MV-4-11 (cell line): ENCODE measurements at places on chromosomes 6 and 20.

DNA sequence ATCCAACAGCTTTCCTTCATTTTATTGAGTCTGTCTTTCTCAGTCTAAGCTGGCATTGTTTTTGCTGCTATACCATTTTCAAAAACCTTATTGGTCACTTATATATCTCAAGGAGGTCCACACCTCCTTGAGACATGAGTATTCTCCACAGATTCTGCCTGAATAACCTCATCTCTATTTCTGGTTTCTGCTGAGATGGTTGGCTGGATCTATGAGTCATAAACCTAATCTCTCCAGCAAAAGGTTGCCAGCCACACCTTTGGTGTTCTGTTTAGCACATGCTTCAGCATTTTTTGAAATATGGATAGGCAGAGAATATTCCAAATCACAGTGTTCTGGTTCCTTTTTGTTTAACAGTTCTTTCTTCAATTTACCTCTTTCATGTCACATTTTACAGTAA, 40.8 kb upstream of the TMEM244 start:
- no peak for DNase-seq

DNA sequence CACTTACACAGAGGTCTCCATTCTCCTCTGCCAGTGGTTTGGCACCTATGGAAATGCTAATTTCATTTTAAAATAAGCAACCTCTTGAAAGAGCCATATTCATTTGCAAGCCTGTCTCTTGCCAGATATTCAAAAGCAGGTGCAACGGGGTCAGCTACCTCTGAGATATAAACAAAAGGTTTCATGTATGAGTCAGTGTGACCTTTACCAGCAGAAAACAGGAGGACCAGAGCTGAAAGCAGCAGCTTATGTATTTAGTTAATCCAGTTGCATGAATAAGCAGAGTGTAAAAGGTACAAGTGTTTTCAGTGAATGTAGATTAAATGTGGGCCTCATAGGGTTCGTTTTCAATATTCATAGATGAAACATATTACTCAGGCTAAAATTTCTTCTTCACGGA, 56.0 kb downstream of the TENT5A start:
- DNase-seq: no peak

DNA sequence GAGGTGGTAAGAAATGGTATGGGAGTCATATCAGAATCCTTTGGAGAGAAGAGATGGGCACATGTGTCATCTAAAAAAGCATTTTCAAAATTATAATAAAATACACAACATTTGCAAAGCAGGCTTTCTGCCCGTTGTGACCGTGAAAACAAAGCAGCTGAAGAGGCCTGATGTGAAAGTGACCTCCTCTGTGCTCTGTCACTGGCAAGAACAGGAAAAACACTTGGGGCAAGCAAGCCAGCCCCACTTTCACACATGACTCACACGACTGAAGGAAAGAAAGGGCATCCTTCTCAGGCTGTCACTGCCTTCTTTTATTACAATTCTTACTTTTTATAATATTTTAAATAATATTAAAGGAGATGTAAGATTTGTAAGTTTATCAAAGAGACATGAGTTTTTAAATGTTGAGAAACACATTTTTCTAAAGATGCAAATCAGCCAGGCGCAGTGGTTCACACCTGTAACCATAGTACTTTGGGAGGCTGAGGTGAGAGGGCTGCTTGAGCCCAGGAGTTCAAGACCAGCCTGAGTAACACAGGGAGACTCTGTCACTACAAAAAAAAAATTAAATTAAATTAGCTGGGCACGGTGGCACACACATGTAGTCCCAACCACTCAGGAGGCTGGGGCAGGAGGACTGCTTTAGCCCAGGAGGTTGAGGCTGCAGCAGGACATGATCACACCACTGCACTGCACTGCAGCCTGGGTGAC, 143.7 kb downstream of the BTBD9 start:
- DNase-seq: no peak

- no peak for DNase-seq
Measured at GRCh38 chr6:132568611-132569010, 1.5 kb upstream of the TAAR6 start.

DNA sequence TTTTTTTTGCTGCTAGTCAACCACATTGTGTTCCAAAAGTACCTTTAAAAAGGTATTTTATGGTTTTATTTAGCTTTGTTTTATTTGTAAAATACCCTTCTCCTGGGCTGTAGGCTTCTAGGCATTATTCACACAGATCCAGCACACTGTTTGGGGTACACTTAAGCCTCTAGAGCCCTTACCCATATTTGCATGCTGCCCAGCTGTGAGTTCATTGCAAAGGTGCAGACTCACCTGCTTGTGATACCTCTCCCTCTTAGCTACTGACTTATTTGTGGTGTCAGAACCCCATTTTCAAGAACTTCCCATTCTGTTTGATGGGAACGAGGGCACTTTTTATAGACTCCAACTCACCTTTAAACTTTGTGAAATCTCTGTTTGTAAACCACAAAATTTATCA, 69.8 kb downstream of the RIN2 start:
- no peak for DNase-seq

DNA sequence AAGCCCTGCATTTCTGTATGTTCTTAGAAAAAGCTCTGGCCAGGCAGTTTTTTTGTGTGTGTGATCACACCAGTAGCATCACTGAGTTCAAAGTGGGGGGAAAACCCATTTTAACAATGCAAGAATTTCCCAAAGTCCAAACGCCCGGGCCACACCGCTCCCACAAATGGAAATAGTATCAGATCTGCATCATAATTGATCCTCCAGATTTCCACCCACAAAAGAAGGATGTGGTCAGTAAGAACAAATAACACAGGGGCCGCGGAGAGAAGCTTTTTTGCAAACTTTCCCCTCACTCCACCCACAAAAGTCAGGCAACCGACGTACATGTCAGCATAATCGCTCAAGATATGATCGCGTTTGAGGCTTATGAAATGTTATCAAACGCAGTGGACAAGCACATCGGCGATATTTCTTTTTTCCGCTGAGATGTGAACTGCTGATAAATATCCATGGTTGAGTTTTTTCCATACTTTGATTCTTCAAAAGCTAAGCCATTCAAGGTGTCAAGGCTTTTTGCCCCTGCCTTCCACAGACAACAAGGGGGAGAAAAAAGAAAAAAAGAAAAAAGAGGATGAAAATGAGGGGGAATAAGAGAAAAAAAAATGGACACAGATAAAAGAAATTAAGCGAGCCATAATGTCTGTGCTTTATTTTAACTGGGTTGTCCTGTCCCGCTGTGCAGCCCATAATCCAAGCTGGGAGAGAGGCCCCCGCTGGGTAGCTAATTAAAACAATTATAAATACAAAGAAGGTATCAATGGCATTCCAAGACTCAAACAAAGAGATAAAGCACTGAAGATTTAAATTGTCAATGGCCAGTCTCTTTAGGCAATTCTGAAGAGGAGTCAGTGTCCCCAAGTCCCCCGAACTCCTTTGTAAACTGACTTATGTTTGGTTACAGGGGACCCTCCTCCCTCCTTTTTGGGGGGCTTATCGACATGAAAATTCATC, 143.5 kb downstream of the ZFP64 start:
- no peak for DNase-seq

- DNase-seq: no peak
Measured at GRCh38 chr6:114785235-114786127, 442.7 kb upstream of the HS3ST5 start.

DNA sequence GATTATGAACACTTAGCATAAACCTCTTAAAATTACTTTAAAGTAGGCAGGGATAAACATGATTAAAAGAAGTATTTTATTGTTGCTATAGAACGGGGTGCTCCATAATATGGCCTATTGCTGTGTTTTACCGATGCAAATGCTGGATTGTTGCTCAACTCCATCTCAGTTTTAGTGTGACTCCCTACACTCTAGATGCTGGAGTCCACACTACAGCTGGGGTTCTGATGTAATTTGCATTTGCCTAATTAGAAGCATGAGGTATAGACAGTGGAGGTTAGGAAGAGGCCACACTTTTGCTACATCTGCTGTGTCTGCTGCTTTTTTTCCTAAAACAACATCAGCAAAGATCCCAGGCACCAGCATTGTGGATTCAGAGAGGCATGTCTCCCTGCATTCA, 6.7 kb upstream of the HMGN3 start:
- peak; percentile 39 for DNase-seq

- peak; percentile 76 for DNase-seq
Measured at GRCh38 chr6:81451787-81452186, 300.7 kb downstream of the TENT5A start.

GRCh38 chr6:100877851-100878250, 3.3 kb downstream of the ASCC3 start:
- DNase-seq: no peak

GRCh38 chr20:41370176-41370575, 3.6 kb upstream of the EMILIN3 start:
- no peak for DNase-seq

DNA sequence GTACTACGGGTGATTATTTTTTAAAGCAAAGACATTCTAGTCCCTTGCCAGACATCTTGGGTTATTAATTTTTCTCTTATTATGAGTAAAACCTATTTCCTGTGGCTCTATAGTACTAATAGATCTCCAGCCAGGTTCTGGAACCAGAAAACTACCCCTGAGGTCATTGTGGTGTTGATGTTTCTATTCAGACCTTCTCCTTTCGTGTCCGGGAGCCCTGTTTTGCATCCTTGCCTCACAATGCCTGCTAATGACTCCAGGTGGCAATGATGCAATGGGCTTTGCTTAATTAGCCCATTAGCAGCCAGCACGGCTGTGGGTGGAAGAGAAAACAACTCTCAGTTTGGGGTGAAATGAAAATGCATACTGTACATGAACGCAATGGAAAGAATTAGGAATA, 62.9 kb upstream of the ARG1 start:
- no peak for DNase-seq

DNA sequence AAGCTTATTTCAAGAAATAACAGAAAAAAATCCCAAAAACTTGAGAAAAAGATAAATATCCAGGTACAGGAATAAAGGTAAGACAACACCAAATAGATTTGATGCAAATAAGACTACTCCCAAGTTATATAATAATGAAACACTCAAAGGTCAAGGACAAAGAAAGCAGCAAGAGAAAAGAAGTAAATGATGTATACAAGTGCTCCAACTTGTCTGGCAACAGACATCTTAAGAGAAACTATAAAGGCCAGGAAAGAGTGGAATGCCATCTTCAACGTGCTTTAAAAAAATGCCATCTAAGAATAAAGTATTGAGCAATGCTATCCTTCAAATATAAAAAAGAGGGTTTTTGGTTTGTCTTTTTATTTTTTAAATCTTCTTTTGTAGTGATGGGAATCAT, 54.2 kb downstream of the REV3L start:
- no peak for DNase-seq

DNA sequence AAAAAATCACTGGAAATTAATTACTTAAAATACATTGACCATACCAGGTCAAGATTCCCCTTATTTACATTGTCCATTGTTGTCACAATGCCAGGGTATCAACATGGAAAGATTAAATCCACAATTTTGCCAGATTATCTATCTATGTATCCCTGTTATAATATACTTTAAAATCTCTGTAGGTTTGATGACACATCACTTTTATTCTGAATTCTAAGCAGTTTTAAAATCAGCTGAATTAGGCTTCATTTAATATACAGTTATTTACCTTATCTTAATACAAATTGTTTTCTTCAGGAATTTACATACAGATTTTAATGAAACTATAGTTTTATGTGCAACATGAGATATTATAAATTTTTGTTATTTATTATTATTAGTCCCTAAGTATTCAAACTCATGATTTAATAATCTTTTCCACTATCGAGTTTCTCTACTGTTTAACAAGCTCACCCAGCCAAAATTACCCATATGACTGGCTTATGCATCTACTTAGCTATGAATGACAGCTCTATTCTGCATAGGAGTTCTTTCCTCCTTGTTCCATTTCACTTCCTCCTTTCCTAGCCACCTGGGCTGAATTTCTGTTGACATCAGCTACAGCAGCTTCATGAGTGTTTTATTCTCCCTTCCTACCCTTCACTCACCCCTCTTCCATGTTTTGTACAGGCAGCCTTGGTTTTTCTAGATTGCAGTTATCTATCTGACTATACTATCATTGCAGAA, 654.2 kb upstream of the MAP3K7 start:
- DNase-seq: no peak

DNA sequence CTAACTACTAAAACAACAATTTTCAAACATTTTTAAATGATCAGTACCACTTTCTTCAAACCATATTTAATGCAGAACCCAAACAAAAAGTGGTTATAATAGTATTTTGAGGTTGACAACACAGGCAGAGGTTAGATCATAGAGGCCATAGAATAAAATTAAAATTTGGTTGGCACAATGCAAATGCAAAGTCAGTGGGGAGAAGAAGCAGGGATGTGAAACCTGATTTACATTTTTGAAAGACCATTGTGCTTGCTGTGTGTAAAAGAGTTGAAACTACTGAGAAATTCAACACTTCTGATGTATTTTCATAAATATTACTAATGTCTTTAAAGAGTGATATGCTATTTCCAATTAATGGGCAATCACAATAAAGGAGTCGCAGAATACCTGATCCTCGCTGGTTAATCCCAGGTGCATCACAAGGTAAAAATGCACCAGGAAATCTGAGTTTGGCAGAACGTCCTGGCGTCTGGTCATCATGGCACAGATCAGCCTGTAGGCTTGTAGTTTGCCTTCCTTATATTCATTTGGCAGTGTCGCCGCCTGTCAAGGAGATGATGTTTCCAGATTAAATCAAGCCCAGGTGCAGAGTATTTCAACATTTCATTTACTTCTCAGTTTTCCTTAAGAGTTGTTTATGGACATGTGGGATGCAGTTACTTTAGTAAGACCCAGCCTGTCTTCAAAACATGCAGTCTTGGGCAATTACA, 141.2 kb downstream of the RALGAPA2 start:
- DNase-seq: no peak

- DNase-seq: peak; percentile 12
Measured at GRCh38 chr6:73200735-73201134, 24.6 kb downstream of the KHDC1L start.

DNA sequence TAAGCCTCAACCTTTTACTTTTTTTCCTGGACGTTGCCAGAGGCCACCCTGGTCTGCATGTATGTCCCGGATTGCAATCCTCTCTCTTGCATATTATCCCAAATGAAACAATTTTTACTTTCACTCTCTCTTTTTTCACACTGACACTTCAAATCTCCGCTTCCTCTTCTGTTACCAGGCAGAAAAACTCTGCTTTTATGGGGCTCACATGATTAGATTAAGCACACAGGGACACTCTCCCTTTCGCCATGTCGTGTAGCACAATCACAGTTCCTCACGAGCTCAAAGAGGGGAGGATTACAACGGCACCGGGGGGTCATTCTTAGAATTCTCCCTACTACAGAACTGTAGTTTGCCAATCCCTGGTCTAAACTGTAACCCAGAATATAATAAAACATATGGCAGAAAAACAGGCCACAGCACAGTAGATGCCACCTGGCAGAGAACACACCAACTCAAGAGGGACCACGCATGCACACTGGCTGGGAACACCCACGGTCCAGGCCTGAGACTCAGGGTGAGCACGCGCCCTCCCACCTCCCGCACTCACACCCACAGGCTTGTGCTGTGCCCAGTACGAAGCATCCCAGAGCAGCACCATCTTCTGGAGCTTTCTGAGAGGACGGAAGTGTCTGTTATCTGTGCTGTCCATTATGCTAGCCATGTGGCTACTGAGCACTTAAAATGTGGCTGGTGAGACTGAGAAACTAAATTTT, 288.7 kb downstream of the KIF16B start:
- peak; percentile 24 for DNase-seq
